A549 treated with CORT108297 at 1 μM for 4 hours (cell line): ENCODE measurements at places on chromosomes 5 and 9. TPM values are rescaled to one million over a fixed set of nuclear protein-coding genes. Genes with fewer than 3 reads are reported as not detected.

Gene ACSL6
- total RNA-seq = 0.03 to 0.17 TPM (median 0.12 TPM) in 4 of 5 replicates, not detected in the other

Gene ATP10B
- not detected in 5 replicates for total RNA-seq

Gene COL15A1
- 0.39 to 0.80 TPM (median 0.51 TPM) in 5 replicates for total RNA-seq

Gene PCDHB4
- total RNA-seq = 0.06 to 0.12 TPM (median 0.07 TPM) in 4 of 5 replicates, not detected in the other

Gene NTNG2
- 1.6 to 2.4 TPM (median 1.9 TPM) in 5 replicates for total RNA-seq

Gene MGAT4B
- total RNA-seq = 216 to 271 TPM (median 246 TPM) in 5 replicates

Gene ADAMTS12
- 6.1 to 9.2 TPM (median 7.2 TPM) in 5 replicates for total RNA-seq

Gene CCDC152
- not detected in 5 replicates for total RNA-seq

Gene CBY3
- total RNA-seq = not detected in 5 replicates

Gene CDH9
- not detected in 5 replicates for total RNA-seq

Gene OBP2B
- total RNA-seq = not detected in 5 replicates

Gene SLC6A7
- total RNA-seq = 0.02 to 0.05 TPM (median 0.03 TPM) in 4 of 5 replicates, not detected in the other

Gene NTRK2
- total RNA-seq = 0.02 to 0.05 TPM (median 0.03 TPM) in 5 replicates

Gene MUSK
- total RNA-seq = not detected in 5 replicates

Gene CXCL14
- 0.05 to 0.16 TPM (median 0.09 TPM) in 5 replicates for total RNA-seq

Gene ABO
- total RNA-seq = not detected in 5 replicates

Gene AQP7
- 0.37 to 0.52 TPM (median 0.42 TPM) in 5 replicates for total RNA-seq
